ENCODE measurements at places on chromosomes 6 and 20.
A peak's percentile ranks its signal among the peaks of the same experiment; 100 is the strongest.

DNA sequence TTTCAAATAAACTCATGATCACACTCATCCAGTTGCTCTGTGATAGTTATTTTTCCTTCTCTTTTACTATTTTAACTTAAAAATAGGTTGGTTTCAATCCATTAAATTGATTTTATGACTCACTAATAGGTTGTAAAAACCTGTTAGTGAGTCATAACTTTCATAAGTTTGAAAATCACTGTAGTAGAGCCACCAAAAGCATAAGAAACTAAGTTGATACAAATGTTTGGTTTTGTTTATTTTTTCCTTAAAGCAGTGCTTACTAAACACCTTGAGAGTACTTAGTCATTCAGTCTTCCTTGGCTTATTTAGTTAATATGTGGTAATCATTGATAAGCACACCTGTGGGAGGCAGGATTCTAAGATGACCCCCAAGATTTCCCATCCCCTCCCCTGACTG lies 312.1 kb upstream of the MAN1A1 start:
- no peak for DNase-seq

DNA sequence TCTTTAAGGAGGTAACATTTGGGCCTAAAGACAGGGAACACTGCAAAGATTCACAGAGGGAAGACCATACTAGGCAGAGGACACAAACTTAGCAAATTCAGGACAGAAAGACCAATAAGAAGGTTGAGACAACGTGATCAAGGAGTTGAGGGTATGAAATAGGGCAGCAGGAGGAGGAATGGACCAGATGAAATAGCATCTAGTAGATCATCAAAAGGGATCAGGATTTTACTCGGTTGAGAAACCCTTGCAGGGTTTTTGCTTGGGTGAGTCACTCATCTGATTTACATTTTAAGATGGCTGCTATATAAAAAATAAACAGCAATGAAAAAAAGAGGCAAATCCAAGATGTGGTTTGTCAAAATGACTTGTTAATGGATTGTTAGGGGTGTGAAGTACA lies 4.7 kb downstream of the BCLAF1 start:
- no peak for DNase-seq

DNA sequence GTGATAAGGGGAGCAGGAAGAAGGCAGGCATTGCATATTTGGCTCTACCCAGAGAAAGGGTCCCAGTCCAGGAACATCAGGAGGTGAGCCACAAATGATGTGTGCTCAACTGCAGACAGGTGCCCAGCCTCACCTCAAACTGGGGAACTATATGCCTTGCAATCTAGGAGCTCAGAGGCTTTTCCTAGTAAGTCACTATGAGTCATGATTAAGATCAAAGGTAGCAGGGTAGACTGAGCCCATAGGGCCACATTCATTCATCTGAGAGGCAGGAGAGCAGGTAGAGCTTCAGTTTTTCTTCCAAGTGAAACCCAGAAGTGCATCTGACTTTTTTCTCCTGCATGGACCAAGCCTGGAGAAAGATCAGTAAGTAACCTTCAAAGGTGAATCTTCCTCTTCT lies 31.3 kb downstream of the MARCKS start:
- no peak for DNase-seq

GRCh38 chr6:52493669-52494068 lies 73.5 kb downstream of the EFHC1 start:
- no peak for DNase-seq

GRCh38 chr6:140653506-140653905 lies 1279.1 kb upstream of the CITED2 start:
- no peak for DNase-seq

DNA sequence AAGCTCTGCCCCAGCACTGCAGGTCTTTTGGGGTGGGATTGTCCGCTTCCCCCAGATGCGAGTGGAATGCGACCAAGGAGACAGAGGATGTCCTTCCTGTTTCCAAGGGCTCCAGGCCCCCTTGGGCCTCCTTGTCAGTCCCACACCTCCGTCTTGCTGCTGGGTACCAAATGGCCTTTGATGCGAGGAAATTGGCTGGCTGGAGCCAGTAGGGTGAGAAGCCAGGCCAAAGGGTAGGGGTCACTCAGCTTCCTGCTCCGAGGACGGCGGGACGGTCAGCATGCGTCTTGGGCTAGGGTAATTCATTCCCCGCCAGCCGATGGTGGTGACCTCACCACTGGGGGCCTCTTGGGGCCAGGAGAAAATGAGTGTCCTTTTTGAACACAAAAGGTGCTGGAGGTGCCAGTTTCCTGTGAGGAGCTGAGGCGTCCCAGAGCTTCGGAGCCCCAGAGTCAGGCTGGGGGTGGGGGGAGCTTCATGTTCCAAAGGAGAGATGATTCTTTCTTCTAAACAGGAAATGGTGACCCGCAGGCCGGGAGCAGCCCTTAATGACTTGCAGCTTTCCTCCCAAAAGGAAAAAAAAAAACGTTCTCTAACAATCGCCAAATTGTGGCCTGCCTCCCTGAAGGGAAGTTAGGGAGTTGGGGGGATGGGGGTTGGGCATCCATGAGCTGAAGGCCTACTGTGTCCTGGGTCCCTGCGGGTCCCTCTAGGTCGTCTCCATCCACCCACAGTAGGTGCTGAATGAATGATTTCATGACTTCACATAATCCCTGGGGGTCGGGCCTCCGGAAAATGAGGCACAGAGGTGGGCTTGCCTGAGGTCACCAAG lies 6.7 kb downstream of the SNAI1 start:
- peak; percentile 15 for DNase-seq

DNA sequence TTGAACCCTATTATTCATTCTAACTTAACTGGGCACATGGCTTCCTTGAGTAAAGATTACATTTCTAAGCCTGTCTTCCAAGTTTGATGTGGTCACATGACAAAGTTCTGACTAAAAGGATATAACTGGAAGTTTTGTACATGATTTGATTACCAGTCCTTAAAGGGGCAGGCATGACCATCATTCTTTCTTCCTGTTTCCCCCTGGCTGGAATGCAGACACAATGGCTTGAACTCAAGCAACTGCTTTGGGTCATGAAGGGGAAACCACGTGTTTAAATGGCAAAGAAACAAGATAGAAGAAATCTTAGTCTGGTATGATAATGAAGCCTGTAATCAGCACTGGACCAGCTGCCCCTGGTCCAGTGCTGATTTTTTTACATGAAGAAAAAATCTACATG lies 15.6 kb upstream of the SHLD1 start:
- DNase-seq = no peak

GRCh38 chr20:51376111-51376510 lies 166.4 kb downstream of the NFATC2 start:
- peak; percentile 19 for DNase-seq

- no peak for DNase-seq
Observed at GRCh38 chr6:93176070-93176469, 243.3 kb downstream of the EPHA7 start.

Measured in globus pallidus (tissue), 1 donor.